Esophagus mucosa (tissue), 1 donor: ENCODE measurements at places on chromosomes 5 and 9.
A peak's percentile ranks its signal among the peaks of the same experiment; 100 is the strongest.

DNA sequence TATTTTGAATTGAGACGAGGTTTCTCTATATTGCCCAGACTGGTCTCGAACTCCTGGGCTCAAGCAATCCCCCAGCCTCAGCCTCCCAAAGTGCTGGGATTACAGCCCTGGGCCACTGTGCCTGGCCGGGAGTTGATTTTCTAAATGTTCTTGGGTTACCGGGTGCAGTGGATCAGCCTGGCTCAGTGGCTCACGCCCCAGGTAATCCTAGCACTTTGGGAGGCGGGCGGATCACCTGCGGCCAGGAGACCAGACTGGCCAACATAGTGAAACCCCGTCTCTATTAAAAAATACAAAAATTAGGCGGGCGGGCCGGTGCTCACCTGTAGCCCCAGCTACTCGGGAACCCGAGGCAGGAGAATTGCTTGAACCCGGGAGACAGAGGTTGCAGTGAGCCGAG lies 106.9 kb upstream of the LARP1 start:
- ATAC-seq = no peak

- ATAC-seq = no peak
Observed at GRCh38 chr9:99436616-99437015, 214.5 kb downstream of the SEC61B start.

DNA sequence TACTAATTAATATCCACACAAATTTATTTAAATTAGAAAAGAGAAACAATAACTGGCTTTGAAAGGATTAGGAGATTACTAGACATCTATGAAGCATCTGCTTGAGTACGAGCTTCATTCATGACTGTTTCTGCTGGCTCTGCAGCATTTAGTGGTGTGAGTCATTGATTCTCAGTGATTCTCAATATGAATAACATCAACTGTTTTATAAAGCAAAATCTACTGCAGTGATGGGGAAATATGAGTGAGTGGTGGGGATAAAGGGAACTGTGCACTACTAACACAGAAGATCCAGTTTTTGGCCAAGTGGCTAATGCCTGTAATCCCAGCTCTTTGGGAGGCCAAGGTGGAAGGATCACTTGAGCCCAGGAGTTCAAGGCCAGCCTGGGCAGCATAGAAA lies 8.4 kb downstream of the FNBP1 start:
- peak; percentile 69 for ATAC-seq

GRCh38 chr9:122307061-122307460 lies 42.4 kb downstream of the MRRF start:
- peak; percentile 35 for ATAC-seq

- ATAC-seq = no peak
Observed at GRCh38 chr5:103178167-103178566, 58.1 kb downstream of the PPIP5K2 start.

- no peak for ATAC-seq
Observed at GRCh38 chr9:21873540-21874221, 71.2 kb downstream of the MTAP start.
